Suppressor macrophage treated with lipopolysaccharide for 4 hours (primary cell): ENCODE measurements at places on chromosomes 16 and 17.

DNA sequence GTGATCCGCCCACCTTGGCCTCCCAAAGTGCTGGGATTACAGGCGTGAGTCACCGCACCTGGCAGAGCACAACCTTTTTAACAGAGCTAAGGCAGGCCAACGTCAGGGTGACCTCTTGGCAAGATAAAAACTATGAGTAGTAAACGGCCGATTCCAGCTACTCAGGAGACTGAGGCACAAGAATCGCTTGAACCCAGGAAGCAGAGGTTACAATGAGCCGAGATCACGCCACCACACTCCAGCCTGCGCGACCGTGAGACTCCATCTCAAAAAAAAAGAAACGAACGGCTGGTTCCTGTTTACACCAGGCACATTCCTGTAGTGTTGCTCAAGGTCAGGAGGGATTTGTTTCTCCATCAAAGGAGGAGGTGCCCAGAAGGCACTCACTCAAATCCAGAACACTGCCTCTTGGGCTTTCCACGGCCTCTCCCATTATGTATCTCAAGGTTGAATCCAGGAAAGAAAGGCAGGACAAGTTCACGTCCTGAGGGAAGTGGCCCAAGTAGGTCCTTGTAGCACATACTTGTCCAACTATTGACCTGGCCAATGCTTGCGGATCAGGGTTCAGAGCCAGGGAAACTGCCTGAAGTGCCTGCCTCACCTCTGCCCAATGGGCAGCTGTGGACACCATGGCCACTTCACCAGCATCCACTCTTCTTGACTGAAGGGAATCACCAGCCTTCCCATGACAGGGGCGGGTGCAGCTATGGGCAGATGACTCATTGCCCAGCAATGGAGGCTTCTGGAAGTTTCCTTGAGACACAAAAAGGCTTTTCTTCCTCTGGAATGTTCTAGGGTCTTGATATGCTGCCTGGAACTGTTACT lies 13.5 kb downstream of the KNOP1 start:
- no peak for DNase-seq

GRCh38 chr17:81106716-81107115 lies 58.6 kb upstream of the PVALEF start:
- DNase-seq: no peak

- DNase-seq: no peak
These were observed 21.4 kb downstream of the ASPSCR1 start for GRCh38 chr17:81998691-81999438.

GRCh38 chr17:54373970-54374369 lies 526.7 kb upstream of the TOM1L1 start:
- no peak for DNase-seq

- no peak for DNase-seq
These were observed 4.1 kb downstream of the CISD3 start for GRCh38 chr17:38733982-38734973.

GRCh38 chr16:30186782-30187555 lies 3.6 kb downstream of the CORO1A start:
- peak; percentile 86 for DNase-seq
